ENCODE measurements at places on chromosomes 11 and 22.

GRCh38 chr22:35711336-35711735 lies 6.3 kb upstream of the APOL5 start:
- no peak for DNase-seq

- DNase-seq = no peak
Observed at GRCh38 chr11:71998649-71999310, at the start of gene IL18BP. IL18BP (plus strand) TSS chr11:71998909; CDS start chr11:71999985, 1,076 bp downstream.

- no peak for DNase-seq
Observed at GRCh38 chr11:57214494-57214893, 22.6 kb downstream of the APLNR start.

- DNase-seq = no peak
Observed at GRCh38 chr22:44578110-44578457, 80.1 kb upstream of the RTL6 start.

GRCh38 chr22:29299136-29299900 lies 7.1 kb upstream of the GAS2L1 start:
- DNase-seq = no peak

DNA sequence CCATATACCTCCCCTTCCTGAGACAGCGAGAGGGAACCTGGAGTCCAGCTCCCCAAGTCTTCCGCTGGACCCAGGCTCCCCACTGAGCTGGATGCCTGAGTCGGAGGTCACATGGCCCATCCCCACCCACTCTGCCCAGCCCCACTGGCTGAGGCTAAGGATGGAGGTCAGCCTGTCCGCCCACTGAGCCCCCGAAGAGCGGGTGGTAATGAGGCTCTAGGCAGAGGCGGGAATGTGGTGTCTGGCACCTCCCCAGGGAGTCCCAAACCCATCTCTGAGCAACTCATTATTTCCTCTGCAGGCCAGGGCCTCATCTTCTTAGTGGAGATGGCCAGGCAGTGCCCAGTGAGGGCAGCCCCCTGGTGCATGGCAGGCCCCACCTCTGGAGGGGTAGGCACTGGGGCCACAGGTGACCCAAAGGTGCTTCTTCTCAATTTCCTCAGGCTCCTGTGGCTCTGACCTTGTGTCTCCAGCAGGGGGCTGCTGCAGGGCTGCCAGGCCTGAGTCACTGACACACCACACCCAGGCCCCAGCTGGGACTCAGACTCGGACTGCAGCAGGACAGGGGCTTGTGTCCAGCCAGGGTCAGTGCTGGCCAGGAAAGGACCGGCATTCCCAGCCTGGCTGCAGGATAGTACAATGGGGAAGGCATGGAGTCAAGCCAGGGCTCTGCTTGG lies 10.2 kb upstream of the PDE2A start:
- no peak for DNase-seq

GRCh38 chr11:104198576-104198975 lies 34.6 kb upstream of the PDGFD start:
- no peak for DNase-seq

- no peak for DNase-seq
Observed at GRCh38 chr11:18067372-18067771, 21.3 kb upstream of the TPH1 start.

- no peak for DNase-seq
Observed at GRCh38 chr11:88070437-88070836, 104.8 kb downstream of the RAB38 start.

- no peak for DNase-seq
Observed at GRCh38 chr11:123559523-123559955, 94.9 kb downstream of the SCN3B start.

DNA sequence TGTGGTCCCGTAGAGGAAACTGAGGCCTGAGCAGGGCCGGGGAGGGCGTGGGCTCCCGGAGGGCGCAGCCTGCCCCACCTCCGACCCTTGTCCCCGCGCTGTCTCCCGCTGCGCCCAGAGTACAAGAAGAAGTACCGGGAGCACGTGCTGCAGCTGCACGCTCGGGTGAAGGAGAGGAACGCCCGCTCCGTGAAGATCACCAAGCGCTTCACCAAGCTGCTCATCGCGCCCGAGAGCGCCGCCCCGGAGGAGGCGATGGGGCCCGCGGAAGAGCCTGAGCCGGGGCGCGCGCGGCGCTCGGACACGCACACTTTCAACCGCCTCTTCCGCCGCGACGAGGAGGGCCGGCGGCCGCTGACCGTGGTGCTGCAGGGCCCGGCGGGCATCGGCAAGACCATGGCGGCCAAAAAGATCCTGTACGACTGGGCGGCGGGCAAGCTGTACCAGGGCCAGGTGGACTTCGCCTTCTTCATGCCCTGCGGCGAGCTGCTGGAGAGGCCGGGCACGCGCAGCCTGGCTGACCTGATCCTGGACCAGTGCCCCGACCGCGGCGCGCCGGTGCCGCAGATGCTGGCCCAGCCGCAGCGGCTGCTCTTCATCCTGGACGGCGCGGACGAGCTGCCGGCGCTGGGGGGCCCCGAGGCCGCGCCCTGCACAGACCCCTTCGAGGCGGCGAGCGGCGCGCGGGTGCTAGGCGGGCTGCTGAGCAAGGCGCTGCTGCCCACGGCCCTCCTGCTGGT lies 1.9 kb downstream of the NLRP6 start:
- DNase-seq = no peak

GRCh38 chr11:20368438-20368837 lies 4.9 kb downstream of the HTATIP2 start:
- no peak for DNase-seq

GRCh38 chr11:115052601-115053000 lies 374.3 kb downstream of the NXPE2 start:
- no peak for DNase-seq

DNA sequence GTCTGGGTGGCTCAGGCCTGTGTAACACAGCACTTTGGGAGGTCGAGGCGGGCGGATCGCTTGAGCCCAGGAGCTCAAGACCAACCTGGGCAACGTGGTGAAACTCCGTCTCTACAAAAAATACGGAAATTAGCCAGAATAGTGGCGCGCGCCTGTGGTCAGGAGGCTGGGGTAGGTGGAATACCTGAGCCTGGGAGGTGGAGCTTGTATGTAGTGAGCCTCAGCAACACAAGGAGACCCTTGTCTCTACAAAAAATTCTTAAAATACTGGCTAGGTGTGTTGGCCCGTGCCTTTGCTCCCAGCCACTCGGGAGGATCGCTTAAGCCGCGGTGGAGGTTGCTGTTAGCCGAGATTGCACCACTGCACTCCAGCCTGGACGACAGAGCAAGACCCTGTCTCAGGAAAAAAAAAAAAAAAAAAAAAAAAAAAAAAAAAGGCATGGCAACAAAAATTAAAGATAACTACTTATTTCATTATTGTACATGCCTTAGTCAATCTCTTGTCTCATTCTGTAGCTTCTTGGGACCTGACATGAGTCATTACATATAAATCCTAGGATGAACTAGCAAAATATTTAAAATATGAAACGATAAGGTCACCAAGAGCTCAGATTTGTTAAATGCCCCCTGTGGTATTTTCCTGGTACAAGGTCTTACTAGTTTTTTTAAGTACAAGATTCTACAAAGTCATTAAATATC lies 1.1 kb downstream of the TAF1D start:
- DNase-seq = no peak

DNA sequence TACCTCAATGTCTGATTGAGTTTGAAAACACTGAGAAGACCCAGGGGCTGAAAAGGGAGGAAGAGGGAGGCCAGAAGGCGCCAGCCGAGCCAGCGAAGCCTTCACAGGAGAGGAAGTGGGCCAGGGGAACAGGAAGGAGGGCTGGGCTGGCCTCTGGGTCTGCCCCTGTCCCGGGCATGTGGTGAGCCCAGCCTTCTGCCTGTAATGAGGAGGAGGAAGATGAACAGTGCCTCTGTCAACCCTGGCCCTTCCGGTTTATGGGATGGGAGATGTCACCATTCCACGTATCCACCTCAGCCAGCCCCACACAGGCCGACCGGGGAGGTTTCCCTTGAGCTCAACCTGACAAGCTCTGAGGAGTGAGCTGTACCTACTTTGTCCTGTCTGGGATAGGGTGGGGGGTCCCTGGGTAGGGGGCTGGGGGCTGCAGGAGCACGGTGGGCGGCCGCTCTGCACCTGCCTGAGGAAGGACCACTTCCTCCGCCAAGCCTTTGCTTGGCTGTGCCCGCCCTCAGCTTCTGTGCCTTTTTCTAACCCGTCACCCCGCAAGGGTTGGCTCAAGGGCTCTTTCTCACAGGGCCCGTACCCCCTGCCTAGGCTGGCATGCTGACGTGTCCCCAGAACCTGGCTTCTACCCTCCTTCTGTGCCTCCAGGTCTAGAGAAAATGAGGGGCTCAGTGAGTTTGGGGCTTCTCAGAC lies 2.0 kb downstream of the PARVG start:
- no peak for DNase-seq

DNA sequence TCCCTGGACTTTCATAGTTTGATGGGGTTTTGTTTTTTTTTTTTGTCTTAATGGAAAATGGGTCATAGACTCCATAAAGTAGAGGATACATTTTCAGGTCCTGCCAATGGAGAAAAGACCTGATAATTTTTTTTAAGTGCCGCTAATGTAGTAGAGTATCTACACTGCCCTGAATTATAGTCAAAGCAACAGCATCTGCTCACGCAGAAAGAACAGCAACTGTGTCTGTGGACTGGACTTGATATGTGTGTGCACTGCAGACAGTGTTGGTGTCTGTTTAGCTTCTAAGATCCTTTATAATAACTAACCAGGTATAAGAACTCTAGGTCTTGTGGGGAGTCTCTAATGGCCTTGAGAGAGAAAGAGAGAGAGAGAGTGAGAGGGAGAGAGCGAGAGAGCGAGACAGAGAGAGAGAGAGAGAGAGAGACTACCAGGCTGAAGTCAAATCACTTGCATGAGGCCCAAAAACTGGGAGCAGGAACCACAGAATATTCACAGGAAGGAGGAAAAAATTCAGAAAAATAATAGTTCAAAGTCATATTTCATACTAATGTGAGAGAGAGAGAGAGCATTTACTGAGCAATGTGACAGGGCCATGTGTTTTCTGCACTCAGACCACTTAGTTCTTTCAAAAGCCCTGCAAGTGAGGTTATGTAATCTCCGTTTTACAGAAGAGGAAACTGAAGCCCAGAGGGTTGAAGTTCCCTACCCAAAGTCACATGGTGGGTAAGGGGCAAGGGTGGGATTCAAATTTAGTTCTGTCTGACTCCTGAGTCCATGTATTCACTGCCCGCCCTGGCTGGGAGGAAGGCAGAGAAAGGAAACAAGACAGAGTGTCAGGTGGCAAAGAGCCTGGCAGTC lies 8.6 kb upstream of the MIAT start:
- no peak for DNase-seq

DNA sequence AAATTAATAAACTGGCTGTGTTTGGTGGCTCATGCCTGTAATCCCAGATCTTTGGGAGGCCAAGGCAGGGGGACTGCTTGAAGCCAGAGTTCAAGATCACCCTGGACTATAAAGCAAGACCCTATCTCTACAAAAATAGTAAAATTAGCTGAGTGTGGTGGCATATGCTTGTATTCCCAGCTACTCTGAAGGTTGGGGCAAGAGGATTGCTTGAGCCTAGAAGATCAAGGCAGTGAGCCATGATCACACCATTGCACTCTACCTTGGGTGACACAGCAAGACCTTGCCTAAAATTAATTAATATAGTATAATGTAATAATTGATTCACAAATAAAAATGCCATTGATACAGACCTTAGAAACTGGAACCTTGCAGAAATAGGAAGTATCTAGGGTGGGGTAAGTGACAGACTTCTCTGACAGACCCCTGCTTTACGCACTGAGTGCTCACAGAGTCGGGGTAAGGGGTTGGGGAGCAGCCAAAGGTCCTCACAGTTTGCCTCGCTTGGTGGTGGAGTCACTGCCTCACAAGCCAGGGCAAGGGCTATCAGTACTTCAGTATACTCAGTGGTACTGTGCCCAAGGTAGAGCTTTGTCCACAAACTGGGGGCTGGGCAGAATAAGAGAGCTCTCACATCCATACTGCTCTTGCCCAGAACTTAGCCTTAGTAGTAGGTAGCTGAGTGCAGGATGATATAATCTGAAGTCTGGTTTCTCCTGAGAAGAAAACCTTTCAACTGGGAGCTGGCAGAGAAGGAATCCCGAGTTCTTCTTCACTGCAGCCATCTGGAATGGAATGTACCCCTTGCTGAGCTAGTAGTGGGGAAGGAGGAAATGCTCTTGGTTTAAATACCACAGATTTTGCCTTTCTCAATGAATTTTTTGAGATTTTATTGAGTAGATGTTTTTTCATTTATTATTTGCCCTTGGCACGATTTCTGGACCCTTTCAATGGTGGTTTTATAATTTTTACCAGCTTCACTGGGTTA lies 65.5 kb downstream of the EMSY start:
- no peak for DNase-seq

DNA sequence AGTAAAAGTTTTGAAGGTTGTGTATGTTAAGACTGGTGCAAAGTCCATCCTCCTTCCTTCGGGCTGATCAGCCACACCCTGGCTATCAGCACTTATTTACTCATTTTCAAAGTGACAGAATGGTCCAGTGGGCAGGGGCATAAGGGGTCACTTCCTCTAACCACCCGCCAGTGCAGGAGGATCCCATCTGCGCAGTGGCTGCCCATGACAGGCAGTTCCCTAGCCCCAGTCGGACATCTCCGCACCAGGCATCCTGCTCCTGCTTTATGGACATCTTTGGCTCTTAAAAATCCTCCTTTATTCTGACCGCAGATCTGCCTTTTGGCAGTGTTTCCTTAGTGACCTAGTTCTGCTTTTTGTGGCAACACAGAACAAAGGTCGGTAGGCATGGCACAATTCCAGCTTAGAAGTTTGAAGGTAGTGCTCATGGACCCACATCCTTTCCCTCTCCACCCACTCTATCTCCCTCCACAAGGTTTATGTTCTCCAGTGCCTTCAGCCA lies 55.9 kb downstream of the BMAL1 start:
- no peak for DNase-seq

- no peak for DNase-seq
Observed at GRCh38 chr22:39309364-39309861, 10.0 kb downstream of the RPL3 start.

GRCh38 chr11:129055196-129055595 lies 112.5 kb upstream of the TP53AIP1 start:
- DNase-seq = no peak

DNA sequence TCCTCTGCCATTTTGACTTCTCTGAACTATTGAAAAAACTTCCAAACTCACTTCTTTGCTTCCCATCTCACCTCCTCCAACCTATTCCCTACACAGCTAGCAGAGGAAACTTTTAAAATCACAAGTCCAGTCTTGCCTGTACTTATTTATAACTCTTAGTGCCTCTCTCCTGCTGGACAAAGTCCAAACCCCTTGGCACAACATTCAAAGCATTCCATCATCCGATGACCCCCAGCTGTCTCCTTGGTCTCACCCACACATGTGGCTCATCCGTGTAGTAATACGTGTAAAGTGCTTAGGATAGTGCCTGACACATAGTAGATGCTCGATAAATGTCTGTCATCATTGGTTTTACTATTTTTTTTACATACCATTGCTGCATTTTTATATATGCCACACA lies 101.4 kb downstream of the PARVA start:
- no peak for DNase-seq

Data from stimulated activated CD4-positive, alpha-beta T cell treated with anti-CD3 and anti-CD28 coated beads, TNF-alpha, amount 100 ng/mL, for 4 hours (primary cell).